Astrocyte of the spinal cord (primary cell): ENCODE measurements at places on chromosomes 4 and X.

DNA sequence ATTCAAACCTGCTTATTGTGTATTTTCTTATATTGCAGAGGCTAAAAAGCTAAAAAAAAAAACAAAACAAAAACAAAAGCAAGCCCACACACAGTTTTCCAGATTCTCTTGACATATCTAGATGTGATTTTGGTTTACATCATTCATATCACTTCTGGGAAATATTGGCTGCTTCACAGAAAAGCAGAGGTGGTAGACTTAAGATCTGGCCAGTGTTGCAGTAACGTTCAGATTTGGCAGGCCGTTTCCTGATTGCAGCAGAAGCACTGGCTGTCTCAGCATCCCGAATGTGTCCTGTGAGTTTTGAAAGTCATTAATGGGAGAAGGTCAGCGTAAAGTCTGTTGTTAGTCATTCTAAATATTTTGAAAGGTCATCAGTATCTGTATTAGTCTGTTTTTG is 2062.0 kb downstream of the ARAP2 start:
- peak; percentile 15 for DNase-seq

- DNase-seq = no peak
These were observed 35.9 kb downstream of the SLC9A6 start for GRCh38 chrX:136021160-136021559.

DNA sequence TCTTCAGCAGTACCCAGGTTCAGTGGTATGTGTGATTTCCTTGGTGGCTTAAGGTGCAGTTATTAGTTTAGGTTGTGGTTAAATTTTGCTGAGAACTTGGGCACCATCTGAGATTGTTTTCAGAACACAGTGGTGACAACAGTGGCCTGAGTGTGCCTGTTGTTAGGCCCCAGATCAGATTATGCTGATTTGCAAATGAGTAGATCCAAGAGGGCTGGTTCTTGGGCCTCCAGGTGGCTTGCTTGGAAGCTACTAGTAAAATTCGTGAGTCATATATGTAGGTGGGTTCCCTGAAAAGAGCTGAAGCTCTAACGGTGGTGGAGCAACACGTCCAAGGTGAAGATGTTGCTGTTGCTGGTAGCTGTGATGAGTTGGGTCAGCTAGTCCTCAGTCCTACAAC is 2619.6 kb downstream of the PCDH7 start:
- DNase-seq = no peak

DNA sequence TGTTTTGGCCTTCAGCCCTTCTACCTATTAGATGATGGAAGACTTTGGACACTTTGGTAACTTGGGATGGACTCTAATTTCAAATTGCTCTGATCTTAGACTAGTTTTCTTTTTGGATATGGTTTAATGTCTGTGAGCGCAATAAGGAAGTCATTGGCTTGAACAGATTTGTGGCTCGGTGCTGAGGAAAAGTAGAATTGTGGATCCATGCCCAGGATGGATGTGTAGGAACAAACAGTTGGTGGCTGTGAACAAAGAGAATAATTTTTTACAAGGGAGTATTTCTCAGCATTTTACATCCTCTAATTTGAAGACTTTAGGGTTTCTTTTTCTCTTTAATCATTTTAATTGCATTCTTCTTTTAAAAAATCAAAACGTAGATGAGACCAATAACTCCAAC is 327.1 kb downstream of the GLUD2 start:
- DNase-seq = no peak

DNA sequence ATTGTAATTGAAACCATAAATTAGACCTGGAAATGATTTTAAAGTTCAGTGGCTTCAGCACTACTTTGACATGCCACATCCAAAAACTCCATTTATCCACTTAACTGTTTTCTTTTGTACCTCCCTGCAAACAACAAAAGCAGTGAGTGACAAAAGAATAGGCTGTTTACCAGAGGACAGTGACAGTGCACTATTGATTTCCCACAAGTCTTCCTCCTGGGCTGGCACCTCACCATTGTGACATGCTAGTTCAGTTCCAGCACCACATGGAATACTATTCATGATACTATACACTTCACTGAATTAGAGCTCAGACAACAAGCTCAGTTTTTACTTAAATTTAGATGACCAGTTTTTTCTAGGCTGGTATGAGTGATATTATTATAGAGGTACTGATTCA is 29.3 kb downstream of the MOSPD2 start:
- DNase-seq = no peak

GRCh38 chrX:103343105-103343504 is 13.1 kb downstream of the TCEAL7 start:
- peak; percentile 56 for DNase-seq

DNA sequence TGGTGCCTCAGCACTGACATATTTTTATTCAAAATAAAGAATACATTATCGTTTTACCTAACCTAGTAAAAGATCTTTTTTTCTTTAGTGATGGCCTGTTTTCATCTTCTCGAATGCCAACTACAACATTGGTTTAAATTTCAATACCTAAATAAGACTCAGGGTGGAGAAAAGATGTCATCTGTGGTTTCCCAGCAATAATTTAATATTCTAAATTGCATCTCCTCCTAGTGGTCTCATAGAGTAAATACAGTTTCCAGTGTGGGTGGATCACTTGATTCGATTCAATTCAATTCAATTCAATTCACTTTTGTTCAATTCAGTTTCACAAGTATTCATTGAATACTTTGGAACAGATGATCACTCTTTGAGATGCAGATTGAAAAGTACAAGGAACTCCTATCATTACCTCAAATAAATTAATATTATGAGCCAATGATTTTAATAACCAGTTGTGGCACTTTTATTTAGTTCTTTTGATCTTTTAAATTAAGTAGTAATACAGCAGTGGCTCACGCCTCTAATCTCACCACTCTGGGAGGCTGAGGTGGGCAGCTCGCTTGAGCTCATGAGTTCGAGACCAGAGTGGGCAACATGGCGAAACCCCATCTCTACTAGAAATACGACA is 427.2 kb downstream of the FAT4 start:
- peak; percentile 61 for DNase-seq

- DNase-seq = peak; percentile 30
These were observed 32.2 kb upstream of the CCSER1 start for GRCh38 chr4:90095000-90095399.

DNA sequence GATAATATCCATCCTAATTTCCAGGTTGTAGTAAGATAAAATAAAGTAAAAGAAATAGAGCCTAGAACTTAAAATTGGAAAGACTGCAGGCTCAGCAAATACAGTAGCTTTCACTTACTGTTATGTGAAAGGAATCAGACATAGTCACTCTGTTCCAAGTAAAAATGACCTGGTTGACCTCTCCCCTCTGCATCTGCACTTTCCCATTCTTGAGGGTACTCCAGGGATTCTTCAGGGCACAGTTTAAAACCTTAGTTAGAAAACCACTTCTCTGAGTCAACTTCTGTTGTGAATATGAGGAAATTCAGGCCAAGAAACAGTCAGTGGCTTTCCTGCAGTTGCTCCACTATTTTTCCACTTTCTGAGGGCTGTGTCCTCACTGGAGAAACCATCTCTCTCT is 42.9 kb downstream of the FRAS1 start:
- DNase-seq = peak; percentile 24

- DNase-seq = no peak
These were observed 57.5 kb upstream of the SCML1 start for GRCh38 chrX:17679820-17680219.

DNA sequence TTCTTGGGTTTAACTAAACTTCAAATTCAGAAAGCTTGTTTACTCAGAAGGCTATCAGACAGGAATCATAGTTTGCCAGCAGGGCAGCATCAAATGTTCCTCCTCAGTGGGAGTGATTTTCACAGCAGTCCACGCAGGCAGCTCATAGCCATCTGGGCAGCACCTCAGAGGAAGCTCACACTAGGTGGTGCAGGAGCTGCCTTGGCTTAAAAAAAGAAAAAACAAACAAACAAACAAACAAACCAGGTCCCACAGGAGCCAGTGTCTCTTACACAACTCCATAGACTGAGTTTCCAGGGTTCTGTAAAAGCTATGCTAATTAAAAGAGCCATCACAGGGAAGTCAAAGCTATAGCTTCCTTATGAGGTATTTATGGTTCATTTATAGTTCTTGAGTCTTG is 10.5 kb upstream of the KLHL5 start:
- DNase-seq = no peak

DNA sequence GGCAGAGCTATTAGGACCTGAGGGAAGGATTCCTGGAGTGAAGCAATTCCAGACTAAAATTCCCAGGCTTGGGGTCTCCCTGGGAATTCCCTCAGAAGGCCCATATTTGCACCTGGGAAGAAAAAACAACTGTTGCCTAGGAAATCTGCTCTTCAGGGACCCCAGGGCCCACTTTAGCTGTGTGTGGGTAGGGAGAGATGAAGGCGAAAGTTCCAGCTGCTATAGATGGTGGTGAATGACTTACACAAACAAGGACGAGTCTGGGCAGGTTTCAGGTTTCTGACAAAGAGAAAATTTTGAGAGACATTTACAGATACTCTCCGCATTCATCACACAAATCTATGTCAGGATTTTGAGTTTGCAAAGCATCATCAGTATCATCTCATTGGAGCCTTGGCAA is 126.1 kb downstream of the GPC3 start:
- no peak for DNase-seq

GRCh38 chrX:18983666-18984380 is at the start of gene PHKA2:
Gene PHKA2, minus strand, starts transcription at chrX:18984114. Its CDS starts 182 bp downstream, at chrX:18983932.
- DNase-seq = no peak

- DNase-seq = peak; percentile 47
These were observed 38.2 kb downstream of the HPGDS start for GRCh38 chr4:94304365-94304971.

- no peak for DNase-seq
These were observed 54.6 kb downstream of the FRMPD3 start for GRCh38 chrX:107504006-107504405.

DNA sequence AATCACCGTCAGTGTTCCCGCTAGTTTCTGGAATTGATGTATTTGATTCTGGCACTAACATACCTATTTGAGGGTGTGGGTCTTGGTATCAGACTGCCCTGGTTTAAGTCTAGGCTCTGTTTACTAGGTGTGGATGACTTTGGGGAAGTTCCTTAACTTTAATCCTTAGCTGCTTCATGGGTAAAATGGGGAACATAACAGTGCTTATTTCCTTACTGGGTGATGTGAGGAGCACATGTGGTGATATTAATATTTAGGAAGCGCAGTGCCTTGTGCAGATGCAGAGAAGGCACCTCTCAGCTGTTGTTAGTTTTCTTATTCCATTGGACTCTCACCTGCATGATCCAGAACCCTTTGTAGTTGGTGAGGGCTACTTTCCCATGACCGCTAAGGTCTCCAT is 17.1 kb downstream of the RNF4 start:
- DNase-seq = no peak

GRCh38 chrX:51804741-51805140 is 61.5 kb downstream of the GSPT2 start:
- DNase-seq = no peak

GRCh38 chr4:144518181-144518895 is 127.6 kb upstream of the HHIP start:
- peak; percentile 19 for DNase-seq

DNA sequence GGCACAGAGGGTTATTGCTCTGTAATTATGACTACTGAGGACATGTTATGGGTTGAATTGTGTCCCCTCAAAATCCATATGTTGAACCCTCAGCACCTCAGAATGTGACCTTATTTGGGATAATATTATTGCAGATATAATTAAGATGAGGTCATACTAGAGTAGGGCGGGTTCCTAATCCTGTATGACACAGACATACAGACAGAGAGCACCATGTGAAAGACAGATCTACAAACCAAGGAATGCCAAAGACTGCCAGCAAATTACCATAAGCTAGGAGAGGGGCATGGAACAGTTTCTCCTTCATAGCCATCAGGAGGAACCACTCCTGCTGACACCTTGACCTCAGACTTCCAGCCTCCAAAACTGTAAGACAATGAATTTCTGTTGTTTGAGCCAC is 115.2 kb upstream of the OTUD4 start:
- DNase-seq = no peak

DNA sequence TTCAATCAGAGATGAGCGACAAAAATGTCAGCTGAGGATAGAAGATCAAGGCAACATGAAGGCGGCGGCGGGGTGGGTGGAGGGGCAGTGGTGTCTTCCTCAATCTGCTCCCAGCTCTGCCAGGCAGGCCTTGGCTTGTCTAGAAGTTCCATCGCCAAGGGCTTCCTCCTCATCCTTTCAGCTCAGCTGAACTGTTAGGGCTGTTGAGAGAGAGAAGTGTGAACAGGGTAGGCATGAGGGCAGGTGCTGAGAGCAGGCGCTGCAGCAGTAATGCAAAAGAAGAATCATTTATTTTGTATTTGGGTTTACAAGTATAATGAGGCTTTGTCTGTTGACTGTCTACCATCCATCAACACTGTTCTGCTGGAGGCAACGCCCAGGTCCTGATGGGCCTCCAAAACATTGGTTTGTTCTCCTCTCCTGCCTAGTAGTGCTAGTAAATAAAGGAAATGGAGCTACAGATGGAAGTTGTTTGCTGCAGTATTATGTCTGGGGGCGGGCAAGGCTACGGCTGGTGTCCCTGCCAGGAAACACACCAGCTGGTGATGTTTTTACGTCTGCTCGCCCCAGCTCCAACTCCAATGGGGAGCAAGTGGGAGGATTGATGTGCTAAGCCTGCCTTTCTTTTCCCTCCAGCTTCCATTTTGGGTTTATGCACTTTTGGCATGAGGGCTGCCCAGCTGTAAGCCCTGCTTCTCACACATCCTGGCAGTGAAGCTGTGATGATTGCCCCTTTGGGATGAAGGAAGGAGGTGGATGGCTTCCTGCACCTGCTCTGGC is 139.4 kb upstream of the BOD1L1 start:
- no peak for DNase-seq

- no peak for DNase-seq
These were observed 196.9 kb downstream of the NSUN7 start for GRCh38 chr4:40946652-40947051.

GRCh38 chr4:184384056-184384809 is 90.1 kb downstream of the IRF2 start:
- DNase-seq = peak; percentile 93

DNA sequence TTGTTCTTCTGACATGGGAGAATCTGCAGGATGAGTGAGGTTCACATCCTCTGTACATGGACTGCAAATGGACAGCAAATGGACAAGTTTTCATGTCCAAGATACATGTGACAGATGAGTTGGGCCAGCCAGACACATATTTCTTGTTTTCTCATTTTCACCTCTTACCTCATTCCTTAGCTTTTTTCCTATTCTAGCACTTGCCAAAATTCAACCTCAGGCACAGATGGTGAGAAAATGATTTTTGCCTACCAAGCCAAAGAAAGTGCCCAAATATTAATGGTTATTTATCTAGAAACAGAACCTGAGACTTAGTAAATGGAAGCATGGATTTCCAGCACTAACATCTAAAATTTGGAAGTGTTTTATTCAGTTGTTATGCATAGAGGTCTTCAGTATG is 402.2 kb downstream of the AFF2 start:
- DNase-seq = no peak

GRCh38 chr4:122997463-122998101 is 75.2 kb upstream of the NUDT6 start:
- DNase-seq = no peak
